ENCODE measurements at places on chromosomes 2 and 18.

- DNase-seq, result no peak
Measured at GRCh38 chr2:39728941-39729351, 50.1 kb downstream of the THUMPD2 start.

GRCh38 chr18:68713131-68713530 is 1.8 kb downstream of the TMX3 start:
- DNase-seq, result no peak

GRCh38 chr18:7658701-7659100 is 91.6 kb downstream of the PTPRM start:
- no peak for DNase-seq

- DNase-seq, result no peak
Measured at GRCh38 chr2:144836635-144837350, 316.9 kb upstream of the ZEB2 start.

- no peak for DNase-seq
Measured at GRCh38 chr18:46565256-46565655, 91.8 kb downstream of the LOXHD1 start.

DNA sequence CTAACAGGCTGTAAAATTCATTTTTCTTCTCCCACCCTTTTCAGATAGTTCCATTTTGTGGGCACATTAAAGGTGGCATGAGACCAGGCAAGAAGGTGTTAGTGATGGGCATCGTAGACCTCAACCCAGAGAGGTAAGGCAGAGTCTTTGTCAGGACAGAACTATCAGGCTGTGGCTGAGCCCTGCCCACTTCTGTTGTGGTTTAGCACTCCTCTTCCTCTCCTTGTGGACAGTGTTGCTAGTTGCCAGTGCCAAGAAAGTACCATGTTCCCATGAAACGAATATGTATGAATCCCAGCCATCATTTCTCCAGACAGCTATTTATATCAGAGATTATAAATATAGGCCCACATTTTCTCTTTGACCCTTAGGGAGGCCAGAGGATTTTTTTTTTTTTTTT is 1.6 kb downstream of the LGALSL start:
- no peak for DNase-seq

DNA sequence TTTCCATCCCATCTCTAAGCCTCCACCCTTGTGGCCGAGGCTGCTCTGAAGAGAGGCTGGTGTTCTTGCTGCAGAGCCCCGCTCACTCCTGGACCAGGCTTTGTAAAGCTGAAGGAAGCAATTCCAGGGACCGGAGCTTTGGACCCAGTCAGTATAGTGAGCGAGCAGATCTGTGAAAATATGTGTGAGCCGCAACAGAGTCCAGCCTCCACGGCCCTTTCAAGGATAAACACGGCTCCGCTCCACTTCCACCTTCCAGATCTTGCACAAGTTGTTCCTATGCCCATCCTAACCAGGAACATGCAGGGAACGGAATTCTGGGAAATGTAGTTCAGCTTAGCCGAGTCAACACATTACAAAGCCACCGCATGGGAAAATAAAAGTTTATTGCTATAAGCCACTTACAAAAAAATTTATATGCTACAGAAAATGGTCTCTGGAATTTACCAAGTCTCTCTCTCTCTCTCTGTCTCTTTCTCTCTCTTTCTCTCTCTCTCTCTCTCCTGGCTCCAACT is 151.7 kb upstream of the ZNF521 start:
- DNase-seq, result no peak

DNA sequence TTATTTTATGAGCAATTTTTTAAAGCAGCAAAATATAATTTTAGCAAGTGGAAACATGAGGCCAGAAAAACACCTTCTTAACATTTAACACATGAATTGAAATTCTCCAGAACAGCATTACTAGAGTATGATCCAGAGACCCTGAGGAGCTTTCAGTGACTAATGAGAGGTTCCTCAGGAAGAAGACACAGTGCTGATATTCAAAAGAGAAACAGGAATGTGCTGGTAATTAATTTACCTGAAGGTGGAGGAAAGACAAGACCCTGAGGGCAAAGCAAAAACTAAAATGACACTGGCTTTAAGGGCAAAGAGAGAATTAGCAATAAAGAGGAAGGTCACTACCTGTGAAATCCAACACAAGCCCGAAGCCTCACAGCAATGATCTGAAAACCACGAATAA is 97.0 kb downstream of the CDH2 start:
- no peak for DNase-seq

DNA sequence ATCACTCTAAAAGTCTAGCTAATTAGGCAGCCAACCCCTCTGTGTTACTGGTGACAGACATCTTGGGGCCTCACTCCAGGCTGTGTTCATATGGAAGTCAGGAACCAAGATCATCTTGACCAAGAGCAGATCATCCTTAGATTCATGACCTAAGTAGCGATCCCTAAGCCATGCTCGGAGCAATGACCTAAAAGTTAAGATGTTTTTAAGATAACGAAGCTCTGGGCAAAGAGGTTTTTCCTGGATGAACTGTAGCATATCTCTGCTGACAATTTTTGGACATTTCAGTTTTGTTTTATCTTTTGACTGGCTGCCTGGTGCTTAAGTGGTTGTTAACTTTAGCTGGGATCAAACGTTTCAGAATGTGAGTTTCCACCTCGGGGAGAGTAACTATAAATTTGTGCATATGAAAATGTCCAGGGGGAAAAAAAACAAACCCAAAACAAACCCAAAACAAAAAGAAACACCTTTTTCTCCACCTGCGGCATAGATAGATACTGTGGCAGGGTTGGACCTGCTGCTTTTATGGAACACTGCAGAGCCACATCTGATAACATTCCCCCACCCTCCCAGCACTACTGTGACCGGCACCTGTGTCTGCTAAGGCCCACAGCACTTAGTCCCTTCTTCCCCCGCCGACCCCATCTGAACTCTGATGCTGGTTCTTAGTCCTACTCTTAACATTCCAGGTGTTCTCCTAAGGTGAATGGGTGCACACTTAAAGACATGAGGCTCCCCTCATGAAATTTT is 45.5 kb downstream of the EPAS1 start:
- DNase-seq, result no peak

- no peak for DNase-seq
Measured at GRCh38 chr18:1542230-1542774, 637.6 kb downstream of the ADCYAP1 start.

GRCh38 chr2:96254571-96254970 is 11.2 kb downstream of the TMEM127 start:
- no peak for DNase-seq

DNA sequence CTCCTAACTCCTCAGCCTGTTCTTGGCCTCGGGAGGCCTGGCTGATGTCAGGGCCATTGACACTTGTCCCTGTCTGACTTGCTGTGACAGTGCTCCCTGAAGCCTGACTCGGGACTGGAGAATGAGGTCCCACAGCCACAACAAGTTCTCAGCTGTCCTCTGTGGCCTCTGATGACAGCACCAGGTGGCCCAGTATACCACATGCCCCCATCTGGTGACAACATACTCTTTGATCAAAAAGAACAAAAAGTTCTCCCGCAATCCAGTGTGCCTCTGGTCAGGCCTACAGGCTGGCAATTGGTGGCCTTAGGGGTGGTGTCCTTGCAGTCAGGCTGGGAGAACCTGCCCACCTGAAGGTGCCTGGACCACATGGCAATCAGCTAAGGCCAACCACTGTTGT is 102.6 kb downstream of the SEPTIN10 start:
- no peak for DNase-seq

GRCh38 chr2:181189951-181190350 is 209.5 kb downstream of the UBE2E3 start:
- DNase-seq, result no peak

GRCh38 chr2:192243488-192243887 is 48.8 kb upstream of the TMEFF2 start:
- no peak for DNase-seq

GRCh38 chr2:53769318-53769945 is 1.8 kb downstream of the CHAC2 start:
- no peak for DNase-seq

- DNase-seq, result no peak
Measured at GRCh38 chr2:147980940-147981528, 39.5 kb downstream of the ORC4 start.

GRCh38 chr18:49585781-49586663 is 24.2 kb downstream of the LIPG start:
- DNase-seq, result no peak

DNA sequence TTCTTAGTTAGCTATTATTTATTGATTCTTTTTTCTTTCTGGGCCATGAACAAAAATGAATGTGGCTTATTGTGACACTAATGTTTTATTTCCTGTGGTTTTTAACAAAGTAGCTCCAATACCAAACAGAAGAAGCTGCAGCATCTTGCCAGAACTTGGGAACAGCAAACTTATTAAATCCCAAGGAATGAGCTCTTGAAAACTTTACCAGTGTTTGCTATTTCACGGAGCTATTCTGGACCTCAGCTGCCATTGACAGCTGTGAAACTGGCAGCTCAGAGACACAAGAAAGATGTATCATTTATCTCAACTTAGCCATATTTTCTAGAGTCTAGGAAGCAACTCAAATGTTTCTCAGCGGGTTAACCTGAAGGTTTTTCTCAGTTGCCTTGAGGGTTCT is 91.0 kb upstream of the NEUROD1 start:
- DNase-seq, result no peak

DNA sequence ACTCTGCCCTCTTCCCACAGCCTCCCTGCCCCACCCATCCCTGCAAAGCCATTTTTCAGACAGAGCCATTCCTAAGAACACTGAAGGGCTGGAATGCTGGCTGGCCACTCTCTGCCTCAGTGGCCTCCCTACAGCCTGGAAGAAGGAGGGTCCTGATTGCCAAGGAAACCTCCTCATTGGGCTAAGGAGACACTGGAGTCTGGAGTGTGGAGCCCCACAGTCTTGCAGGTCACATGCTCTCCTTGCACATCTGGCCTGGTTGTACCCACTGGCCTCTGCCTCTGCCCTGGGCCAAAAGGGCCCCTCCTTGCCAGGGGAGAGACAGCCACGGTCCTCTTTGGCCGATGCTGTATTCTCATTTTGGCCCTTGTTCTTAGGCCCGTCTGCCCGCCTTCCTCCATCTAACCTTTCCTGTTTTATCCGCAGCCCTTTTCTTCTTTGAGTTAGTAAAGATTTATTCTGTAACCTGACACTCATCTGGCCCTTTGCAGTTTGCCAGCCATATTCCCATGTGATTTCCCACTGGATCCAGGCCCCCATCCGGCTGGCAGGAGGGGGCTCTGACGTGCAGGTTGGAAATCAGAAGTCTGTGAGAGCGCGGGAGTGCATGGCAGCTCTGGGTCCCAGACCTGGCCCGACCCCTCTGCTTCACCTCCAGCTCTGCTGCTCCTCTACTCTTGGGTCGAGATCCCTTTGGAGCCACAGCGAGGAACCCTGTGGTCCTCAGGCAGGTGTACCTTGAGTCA is 11.0 kb upstream of the CATIP start:
- no peak for DNase-seq

GRCh38 chr2:25098670-25099486 is 57.0 kb downstream of the EFR3B start:
- DNase-seq, result no peak

- no peak for DNase-seq
Measured at GRCh38 chr2:9169349-9170107, 37.1 kb upstream of the ASAP2 start.

DNA sequence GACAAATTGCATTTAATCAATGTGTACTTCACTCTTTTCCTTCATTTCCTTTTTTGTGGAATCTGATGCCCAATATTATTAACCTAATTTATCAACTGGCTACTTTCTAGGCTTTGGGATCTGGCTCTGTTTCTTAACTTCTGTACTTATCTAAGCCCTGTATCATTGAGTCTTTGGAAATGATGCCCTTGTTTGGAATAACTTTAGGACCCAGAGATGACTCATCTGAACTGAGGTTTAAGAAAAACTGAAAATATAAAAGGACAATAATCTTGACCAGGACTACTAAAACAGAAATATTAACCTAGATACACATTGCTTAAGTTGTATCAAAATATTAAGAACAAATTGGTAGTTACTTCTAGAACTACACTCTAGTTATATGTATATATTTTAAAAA is 600.8 kb downstream of the CPS1 start:
- no peak for DNase-seq

GRCh38 chr2:234430871-234431270 is 66.0 kb downstream of the ARL4C start:
- DNase-seq, result no peak

DNA sequence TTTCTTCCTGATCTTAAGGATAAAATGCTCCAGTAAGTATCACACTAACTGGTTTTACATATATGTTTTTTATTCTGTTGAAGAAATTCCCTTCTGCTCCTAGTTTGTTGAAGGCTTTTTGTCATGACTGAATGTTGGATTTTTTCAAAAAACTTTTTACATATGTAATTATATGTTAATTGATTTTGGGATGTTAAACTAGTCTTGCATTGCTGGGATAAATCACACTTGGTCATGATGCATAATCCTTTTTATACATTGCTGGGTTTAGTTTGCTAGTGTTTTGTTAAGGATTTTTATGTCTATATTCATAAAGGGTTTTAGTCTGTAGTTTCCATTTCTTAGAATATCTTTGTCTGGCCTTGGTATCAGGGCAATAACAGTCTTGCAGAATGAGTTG is 65.6 kb upstream of the TXNDC2 start:
- DNase-seq, result no peak

- no peak for DNase-seq
Measured at GRCh38 chr2:88265352-88266303, 95.5 kb downstream of the THNSL2 start.

DNA sequence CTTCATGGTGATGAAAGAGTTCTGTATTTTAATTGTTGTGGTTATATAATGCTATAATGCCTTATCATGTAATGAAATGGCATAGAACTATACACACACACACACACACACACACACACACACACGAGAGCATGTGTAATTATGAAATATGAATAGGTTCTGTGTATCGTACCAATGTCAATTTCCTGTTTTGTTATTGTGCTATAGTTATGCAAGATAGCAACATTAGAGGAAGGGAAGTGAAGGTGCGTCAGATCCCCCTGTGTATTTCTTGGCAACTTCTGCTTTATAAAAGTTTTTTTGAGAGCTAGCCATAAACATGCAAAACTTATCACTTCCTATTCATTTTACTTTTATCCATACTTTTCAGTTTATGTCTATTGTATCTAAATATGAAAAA is 60.7 kb upstream of the ARHGAP15 start:
- no peak for DNase-seq

DNA sequence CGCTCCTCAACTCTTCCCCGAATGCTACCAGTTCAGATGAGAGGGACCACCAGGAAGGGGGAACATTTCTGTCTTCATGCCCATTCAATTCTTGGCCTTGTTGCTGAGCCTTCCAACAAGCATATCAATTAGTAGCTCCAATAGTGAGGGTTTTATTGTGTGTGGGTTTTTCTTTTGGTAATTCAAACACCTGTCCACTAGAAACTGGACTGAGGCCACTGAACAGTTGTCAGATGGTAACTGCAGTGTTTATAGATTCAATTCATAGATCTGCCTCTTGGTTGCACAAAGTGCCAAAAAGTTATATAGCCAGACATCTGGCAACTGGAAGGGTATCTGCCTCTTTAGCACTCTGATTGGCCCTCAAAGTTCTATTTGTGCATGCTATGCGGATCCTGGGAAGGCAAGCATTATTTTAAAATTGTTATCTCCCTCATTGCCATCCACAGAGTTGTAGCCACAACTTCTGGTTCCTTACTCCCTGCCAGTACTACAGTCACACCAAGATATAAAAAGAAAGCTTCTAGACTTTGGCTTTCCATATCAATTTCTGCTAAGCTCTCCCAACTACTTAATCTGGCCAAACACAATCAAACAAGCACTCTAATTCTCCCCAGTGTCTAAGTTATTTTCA is 83.3 kb upstream of the ZNF521 start:
- DNase-seq, result no peak
